EH (cell line): ENCODE measurements at places on chromosomes 3 and 15.

- DNase-seq = peak; percentile 90
These were observed 22.7 kb downstream of the ABHD6 start for GRCh38 chr3:58260261-58260731.

DNA sequence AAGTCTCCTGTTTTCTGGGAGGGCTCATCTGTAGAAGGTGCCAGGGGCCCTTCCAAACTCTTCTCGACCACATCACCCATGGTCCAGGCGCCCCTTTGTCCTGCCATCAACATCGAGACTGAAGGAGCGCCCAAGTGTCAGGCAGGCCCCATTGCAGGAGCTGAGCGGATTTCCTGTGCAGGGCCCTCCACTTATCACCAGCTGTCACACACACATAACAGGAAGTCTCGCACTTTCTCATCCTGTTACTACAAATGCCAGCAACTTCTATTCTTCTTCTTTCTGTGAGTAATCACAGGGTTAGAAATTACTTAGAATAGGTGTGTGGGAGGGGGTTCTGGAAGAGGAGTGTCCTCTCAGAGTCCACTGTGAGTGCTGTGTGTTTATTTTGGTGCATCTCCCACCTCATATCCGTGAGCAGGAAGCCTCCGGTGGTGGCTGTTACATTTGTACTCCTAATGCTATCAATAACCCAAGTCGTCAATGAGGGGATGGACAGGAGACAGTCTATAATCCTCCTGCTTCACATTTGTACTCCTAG is at the start of gene KLHL6:
TSS of gene KLHL6 (minus strand) at position 166 of the 541 bp plus-strand sequence. CDS start at position 113, 53 bp downstream.
- DNase-seq = no peak

GRCh38 chr3:114542359-114542758 is 248.5 kb downstream of the TIGIT start:
- DNase-seq = no peak

- DNase-seq = no peak
These were observed 415.6 kb upstream of the TPM1 start for GRCh38 chr15:62626903-62627302.

- no peak for DNase-seq
These were observed 4.4 kb upstream of the PLSCR2 start for GRCh38 chr3:146473726-146474125.

GRCh38 chr3:15978801-15979200 is 181.0 kb upstream of the ANKRD28 start:
- DNase-seq = no peak

GRCh38 chr15:23648920-23649515 is 1.4 kb upstream of the MAGEL2 start:
- no peak for DNase-seq

DNA sequence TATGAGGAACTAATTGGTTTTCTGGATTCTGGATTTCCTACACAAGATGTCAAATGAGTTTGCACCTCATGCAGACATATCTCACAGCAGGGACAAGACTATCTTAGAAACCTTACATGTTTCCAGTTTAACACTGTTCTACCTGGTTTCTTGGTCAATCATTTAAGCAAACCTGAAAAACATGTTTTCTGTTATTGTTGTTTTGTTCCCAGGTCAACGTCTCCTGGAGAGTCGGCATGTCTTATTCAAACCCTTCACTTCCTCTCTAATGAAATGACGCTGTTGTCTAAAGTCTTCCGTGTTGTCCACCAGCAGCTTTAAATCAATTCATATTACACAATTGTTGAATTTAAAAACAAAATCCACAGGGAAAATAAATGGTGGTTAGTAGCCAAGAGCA is 150.9 kb downstream of the CNTN3 start:
- DNase-seq = no peak

DNA sequence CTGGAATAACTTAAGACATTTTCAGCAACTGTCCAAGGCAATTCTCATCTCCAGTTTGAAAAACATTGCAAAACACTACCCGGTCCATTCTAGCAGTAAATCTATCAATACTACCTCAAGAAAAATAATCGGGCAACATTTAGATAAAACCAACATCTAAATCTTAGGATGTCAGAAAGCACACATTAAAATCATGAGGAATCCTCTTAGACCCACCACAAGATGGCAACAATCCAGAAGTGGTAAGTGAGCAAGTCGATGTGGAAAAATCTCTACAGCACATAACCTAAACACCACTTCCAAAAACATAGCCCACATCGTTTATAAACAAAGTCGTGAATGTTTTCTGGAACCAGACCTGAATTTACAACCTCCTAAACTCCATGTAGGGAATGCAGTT is 5.7 kb downstream of the PLCH1 start:
- peak; percentile 14 for DNase-seq

DNA sequence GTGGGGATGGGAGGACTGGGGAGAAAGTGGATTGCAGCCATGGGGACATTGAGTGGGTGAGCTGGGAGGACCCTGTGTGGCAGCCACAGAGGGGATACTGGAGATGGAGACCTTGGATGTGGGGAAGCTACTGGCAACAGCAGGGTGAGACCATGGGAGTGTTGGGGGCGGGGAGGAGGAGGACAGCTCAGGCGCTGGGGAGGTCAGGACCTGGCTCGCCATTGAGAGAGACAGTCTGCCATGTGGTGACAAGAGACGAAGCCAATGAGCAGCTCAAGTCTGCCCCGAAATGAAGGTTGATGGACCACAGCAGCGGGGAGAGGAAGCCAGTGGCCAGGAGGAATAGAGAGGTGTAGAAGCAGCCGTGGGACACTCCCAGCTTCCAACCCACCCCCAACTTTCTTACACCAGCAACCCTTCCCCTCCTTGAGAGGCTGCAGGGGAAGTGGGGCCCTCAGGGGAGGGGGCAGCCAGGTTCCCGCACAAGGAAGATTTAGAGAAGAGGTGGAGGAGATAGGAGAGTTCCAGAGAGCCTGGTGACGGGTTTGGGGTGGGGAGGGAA is 118.1 kb downstream of the ASB7 start:
- no peak for DNase-seq

DNA sequence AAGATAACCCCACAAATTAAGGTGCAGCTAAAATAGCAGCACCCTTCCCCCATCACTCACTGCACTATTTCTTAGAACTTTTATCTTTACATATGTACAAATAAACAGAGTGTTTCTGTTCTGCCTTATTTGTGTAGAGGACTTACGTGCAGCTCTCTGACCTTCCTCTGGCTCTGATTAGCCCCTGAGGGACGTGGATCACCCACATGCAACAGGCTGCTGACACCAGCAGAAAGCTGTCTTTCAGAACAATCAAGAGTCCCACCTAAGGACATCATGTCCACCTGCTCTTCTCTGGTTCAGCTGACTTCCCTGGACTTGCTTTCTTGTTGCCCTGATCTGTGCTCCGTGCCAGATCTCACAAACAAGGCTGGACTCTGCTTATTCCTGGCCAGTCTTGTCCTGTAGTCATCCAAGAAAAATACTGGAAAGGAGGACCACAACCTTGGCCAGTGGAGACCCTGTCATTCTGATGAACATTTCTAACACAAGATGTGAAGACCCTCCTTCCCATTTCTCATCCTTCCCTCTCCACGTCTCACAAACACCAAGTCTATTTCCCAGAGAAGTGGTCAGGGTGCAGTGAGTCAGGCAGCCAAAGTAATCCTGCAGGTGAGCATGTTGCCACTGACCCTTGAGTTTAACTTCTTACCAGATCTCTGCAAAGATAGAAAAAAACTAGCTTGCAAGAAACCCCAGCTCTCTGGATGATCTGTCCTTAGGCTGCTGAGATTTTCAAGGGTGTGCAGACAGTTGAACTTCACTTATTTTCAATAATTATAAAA is 243.6 kb upstream of the ICE2 start:
- no peak for DNase-seq

- no peak for DNase-seq
These were observed 43.3 kb upstream of the AGTR1 start for GRCh38 chr3:148654433-148654832.
